ENCODE measurements at places on chromosomes 4 and X.
A peak's percentile ranks its signal among the peaks of the same experiment; 100 is the strongest.

DNA sequence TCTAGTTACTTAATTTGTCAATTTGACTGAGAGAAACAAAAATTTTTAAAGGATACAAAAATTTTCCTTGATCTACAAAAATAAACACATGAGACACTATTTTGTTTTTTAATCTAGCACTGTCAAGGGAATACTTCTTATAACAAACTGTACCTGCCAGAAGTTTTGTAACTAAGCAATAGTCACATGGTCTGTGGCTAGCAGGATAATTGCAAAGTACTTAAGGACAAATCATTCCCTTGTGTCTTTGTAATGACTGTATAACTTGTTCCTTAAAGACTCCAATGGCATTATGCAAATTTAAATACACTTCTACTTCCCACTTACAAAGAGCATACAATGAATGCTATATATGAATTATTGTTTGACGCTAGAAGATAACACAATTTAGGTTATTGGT is 25.1 kb upstream of the ANK2 start:
- no peak for DNase-seq

- no peak for DNase-seq
Measured at GRCh38 chr4:7620086-7620813, 185.5 kb upstream of the PSAPL1 start.

- no peak for DNase-seq
Measured at GRCh38 chr4:26748811-26749210, 111.8 kb upstream of the STIM2 start.

DNA sequence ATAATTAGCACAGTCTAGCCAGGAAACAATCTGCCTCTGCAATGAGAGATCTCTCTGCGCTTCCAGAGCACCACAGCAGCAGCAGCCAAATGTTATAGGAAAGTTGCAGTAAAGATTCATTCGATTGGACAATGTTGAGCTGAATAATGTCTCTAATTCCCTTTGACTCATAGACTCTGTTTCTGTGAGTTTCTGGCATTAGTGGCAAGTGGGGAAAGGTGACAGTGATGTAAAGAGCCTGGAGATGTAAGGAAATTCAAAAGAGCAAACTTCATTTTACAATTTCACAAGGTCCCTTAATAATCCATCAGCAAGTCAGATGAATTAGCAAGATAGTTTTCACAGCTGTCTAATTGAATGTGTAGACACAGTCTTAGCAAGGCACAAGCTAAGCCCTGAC is 184.4 kb downstream of the VEGFC start:
- DNase-seq: no peak

DNA sequence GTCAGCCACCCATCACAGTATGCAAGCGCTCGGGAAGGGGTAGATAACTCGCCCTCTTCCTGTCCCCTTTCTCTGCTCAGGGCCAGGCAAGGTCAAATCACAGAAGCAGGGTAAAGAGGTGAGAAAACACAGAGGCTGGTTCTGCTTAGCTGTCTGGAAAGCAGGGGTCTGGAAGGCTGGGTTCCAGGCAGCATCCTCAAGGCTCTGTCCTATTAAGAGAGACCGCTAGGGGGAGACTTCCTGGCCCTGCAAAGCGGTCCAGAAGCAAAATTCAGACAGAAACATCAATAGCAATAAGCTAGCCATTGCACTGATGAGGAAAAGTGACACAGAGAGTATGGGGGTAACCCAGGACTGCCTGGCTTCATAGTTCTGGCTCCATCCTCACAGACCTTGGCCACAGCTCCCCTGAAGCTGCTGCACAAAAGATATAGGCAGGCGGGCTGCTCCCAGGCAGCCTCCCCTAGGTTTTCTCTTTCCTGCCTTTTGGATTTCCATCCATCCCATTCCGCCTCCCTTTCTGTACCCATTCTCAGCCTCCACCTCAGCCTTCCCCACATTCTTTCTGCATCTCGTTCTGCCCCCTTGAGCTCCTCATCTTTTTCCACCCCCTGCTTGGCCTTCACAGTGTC is 308.5 kb downstream of the EVC2 start:
- peak; percentile 8 for DNase-seq

DNA sequence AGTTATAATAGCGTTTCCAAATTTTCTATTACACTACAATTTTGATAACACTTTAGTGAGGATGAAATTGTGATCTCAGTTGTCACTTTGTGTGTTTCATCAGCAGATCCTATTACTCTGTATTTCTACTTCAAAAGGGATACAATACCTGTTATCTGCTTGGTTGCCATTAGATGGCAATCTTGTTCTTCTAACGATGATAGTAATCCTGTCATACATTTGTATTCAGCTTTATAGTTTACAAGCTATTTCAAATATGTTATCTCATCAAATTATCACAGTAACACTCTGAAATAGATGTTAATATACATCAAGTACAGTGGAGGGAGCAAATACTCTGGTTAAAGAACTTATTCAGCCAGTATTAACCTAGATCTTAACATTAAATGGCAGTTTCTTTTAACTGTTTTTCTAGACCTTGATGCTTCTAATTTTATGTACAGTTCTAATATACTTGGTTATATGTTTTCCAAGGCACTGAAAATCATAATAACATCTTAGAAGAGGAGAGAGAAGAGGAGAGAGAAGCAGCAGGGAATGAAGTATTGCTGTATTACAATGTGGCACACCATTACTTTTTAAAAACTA is 292.0 kb downstream of the CCSER1 start:
- no peak for DNase-seq

- no peak for DNase-seq
Measured at GRCh38 chr4:153997516-153997915, 208.6 kb upstream of the SFRP2 start.

DNA sequence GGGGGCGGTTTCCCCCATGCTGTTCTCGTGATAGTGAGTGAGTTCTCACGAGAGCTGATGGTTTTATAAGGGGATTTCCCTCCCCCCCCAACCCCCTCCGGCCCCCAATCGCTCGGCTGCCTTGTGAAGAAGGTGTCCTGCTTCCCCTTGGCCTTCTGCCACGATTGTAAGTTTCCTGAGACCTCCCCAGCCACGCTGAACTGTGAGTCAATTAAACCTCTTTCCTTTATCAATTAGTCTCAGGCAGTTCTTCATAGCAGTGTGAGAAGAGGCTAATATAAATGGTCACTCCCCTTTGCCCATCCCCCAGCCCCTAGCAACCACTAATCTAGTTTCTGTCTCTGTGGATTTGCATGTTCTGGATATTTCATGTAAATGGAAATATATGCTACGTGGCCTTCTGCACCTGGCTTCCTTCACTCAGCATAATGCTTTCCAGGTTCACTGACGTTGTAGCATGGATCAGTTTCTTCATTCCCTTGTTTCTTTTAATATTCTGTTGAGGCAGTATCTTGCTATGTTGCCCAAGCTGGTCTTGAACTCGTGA is 16.4 kb downstream of the GPR143 start:
- DNase-seq: no peak

Data from AG04450 (cell line).